GM13976 (cell line): ENCODE measurements at places on chromosomes 5 and 9.

GRCh38 chr5:81755320-81755719 is 4.4 kb upstream of the SSBP2 start:
- no peak for DNase-seq

GRCh38 chr5:171094356-171094755 is 214.7 kb upstream of the TLX3 start:
- DNase-seq, result no peak

DNA sequence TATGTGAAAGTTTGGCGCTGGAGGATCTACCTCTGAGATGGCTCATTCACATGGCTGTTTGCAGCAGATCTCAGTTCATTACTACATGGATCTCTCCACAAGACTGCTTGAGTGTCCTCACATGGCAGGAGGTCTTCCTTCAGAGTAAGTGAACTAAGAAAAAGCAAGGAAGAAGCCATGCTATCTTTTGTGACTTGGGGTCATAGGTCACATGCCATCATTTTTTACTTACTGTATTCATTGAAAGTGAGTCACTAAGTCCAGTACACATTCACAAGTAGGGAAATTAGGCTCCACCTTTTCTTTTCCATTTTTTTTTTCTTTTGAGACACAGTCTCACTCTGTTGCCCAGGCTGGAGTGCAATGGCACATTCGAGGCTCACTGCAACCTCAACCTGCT is 8.7 kb upstream of the CDKN2AIPNL start:
- DNase-seq, result no peak

DNA sequence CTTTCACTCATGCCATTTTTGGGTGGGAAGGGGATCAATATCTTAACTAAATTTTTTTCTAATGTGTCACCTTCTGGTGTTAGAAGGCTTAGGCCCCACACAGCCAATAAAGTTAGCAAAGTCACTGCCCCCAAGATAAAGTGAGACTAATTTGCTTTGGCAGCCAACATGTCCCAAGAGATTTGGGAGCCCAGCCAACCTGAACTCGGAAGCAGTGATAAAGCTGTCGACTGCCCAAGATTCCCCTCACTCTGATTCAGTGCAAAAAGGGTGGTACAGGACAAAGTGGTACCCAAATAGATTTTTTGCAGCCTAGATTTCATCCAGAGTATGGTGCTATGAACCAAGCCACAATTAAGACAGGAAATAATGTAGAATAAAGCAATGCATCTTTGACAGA is 572.5 kb upstream of the ARRDC3 start:
- DNase-seq, result no peak
